ENCODE measurements at places on chromosomes 5 and 9.

DNA sequence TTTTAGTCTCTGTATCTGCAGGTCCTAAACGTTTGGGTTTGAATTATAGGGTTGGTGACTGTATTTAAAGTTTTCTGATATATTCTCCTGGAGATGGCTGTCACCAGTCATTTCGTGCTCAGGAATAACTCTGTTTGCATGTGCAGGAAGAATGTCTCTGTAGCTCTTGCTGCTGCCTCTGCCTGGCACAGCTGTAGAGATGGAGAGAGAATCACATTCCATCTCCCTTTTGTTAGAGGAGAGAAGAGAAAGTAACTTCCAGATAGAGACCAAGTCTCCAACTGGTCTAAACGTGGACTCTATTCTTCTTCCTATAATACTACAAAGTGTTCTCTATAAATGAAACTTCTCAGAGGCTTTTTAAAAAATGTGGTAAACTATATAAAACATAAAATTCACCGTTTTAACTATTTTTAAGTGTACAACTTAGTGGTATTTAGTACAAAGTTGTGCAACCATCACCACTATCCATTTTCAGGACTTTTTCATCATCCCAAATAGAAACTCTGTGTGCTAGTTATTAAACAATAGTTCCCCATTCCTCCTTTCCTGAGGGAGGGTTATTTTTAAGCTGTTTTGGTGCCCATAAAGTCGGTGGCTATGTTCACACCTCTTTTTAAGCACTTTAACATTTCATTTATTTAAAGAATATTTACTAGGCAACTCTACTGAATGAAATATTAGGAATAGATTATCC lies 20.7 kb upstream of the STARD4 start:
- no peak for DNase-seq

DNA sequence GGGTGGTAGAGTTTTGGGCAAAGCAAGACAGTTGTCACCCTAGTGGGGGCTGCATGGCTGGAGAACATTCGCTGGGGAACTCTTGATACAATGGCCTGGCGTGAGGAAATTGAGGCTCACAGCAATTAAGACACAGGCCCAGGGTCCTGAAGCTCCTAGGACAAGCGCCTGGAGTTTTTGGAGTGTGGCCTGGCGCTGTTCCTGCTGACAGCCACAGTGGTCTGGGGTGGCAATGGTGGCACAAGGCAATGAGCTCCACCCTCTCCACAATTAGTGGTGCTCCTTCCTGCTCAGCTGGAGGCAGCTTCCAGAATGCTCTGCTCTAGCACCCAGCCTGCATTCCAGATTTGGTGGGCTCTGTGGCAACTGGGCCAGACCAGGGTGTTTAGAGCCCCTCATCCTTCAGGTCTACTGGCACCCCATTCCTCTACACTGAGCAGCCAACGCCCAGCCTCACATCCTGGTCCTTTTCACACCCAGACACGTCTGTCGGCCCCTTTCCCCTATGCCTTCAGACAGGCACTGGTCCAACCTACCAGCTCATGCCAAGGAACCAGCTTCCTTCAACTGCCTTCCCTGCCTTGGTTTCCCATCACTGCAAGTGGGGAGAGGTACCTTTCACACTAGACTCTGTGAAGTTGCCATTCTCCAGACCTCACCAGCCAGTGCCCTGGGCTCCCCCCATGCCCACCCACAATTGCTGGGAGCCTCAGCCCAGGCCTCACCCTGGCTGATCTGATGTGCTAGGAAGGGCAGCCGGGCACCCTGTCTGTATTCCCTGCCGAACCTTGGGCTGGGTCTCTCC lies 138.1 kb upstream of the COL5A1 start:
- DNase-seq: no peak

DNA sequence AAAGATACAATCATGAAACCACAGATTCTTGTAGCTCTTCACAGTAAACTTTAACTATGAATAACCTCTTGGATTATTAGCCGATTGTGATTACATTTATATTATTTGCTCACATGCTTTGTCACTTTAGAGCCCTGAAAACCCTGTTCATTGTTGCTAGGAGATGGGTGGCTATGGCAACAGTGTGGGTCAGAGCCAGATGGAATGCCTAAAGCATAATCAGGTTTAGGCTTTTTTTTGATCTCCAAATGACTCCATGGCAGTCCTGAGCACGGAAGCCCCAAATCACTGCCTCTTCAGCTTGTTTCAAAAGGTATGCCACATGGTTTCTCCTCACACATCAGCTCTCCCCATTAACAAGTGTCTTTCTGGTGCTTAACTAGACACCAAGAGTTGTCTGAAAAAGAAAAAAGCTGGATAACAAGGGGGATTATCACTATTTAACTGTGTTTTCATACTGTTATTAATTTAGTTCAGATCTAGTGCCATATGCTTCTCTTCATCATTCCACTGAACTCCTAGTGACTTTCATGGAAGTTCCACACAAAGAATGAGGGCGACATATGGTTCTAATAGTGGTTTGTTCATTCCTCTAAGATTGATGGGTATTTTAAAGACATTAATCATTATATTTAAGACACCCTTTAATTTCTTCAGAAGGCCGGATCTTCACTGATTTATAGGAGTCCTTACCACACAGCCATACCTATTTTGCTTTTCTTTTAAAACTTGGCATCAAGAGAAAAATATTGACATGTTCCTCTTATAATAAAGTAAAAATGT lies 88.8 kb upstream of the PAM start:
- DNase-seq: no peak

- no peak for DNase-seq
Observed at GRCh38 chr9:120775859-120776258, 17.4 kb downstream of the FBXW2 start.

- DNase-seq: no peak
Observed at GRCh38 chr9:120383611-120383998, 196.4 kb downstream of the CDK5RAP2 start.

DNA sequence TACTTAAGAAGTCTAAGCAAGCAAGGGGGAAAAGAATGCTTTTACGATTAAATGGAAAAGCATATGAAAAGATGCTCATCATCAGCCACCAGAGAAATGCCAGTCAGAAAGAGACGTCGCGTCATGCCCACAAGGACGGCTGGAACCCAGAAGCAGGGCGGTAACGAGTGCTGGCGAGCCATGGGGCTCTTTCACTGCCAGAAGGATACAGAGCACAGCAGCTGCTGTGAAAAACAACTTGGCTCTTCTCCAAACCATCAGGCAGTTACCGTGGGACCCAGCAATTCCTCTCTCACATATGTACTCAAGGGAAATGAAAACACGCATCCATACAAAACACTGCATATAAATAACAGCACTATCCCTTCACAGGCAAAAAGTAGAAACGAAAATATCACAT lies 95.5 kb downstream of the CAMSAP1 start:
- DNase-seq: no peak

- DNase-seq: no peak
Observed at GRCh38 chr5:27381686-27382085, 343.3 kb upstream of the CDH9 start.

DNA sequence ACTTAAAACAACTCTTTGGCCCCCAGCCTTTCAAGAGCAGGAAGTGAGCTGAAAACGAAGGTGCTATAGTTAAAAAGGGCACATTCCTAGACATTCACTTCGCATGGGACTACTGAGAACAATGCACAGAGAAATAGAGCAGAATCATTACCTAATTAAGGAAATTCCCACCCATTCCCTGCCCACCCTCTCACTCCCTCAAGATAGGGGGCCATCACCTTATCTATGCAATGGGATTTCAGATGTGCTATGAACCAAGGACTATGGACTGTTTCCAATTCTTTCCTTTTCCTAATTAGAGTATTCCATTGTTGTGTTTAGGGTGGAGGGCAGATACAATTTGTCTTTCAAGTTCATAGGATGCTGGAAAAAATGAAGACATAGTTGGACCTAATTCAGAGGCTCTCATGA lies 476.8 kb downstream of the CETN3 start:
- no peak for DNase-seq

- DNase-seq: no peak
Observed at GRCh38 chr9:137740312-137740711, 121.5 kb downstream of the EHMT1 start.

DNA sequence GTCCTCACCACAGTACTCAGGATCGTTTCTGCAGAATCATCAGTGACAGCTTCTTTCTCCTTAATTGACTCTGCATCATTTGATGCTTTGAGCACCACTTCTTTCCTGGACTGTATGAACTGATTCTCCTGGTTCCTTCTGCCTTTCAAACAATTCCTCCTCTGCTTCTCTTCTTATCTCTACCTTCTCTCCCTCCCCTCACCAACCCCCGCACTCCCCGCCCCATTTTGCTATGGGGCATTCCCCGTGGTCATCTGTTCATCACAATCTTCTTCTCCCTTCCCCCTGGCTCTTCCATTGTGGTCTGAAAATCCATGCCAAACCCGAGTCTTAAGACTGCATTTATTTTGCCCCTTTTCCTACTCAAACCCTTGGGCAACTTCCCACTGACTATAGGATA lies 57.9 kb downstream of the FAM78A start:
- DNase-seq: no peak

DNA sequence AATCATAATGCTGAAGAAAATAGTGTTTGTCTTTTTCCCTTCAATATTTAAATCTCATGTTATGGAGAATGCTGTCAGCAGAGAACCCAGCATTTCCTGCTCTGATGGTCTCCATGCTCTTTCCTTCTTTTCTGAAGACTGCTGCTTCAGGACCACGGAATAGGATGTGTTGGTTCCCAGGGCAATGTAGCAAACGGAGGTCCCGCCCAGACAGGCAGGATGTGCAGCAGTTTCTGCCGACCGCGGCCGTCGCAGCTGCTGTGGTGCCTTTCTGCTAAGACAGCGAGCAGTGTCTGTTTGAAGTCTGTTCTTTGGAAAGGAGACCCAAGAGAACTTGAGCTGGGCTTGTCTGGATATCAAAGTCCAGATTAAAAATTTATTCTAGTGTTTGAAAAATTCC lies 654.3 kb downstream of the CCDC171 start:
- no peak for DNase-seq

DNA sequence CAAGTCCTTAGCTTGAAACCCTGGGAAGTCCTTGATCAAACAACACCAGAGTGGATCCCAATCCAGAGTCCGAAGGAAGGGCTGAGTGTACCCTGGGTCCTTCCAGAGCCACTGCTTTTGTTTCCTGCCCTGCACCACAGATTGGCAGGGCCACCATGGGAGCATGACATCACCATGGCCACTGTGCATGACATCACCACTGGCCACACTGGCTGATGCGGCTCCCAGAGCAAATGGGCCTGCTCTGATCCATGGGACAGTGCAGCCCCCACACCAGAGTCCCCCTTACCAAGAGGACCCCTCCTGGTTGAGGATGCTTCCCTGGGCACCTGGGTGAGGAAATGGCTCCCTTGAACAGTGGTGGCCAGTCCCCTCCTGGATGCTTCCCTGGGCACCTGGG lies 9.9 kb downstream of the SLC6A3 start:
- no peak for DNase-seq

- no peak for DNase-seq
Observed at GRCh38 chr9:95854386-95855020, 21.0 kb upstream of the ERCC6L2 start.

DNA sequence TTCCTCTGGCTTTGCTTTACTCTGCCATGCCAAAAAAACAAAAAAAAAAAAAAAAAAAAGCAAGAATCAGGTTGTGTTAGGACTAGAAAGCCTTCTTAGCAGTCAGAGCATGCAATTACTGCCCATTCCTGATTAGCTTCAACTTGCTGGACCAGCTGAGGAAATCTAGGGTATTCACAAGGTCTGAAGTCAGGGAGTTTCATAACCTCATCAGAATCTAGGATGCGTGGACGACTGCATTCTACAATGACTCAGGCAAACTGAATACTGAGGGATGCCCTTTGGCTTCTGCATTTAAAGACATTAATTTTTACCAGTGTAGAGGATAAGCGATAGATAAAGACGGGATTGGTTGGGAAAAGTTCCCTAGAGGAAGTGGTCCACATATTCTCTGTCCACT lies 39.2 kb upstream of the SHOC1 start:
- DNase-seq: no peak

DNA sequence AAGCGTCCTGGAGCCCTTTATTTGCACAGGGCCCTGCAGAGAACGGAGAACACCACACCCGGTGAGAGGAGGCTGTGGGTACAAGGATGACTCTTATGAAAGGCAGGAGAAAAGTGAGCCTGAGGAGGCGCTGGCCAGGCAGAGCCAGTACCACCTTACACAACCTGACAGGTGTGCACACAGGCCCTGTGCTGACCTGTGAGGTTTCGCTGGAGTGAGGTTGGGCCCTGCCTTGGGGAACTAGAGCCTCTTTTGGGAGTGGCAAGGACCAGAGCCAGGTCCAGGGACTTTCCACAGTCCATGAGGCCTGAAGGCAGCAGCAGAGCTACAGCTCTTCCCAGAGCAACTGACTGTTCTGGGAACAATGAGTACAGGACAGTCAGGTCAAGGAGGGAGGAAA lies 3.1 kb downstream of the SRD5A1 start:
- DNase-seq: no peak

DNA sequence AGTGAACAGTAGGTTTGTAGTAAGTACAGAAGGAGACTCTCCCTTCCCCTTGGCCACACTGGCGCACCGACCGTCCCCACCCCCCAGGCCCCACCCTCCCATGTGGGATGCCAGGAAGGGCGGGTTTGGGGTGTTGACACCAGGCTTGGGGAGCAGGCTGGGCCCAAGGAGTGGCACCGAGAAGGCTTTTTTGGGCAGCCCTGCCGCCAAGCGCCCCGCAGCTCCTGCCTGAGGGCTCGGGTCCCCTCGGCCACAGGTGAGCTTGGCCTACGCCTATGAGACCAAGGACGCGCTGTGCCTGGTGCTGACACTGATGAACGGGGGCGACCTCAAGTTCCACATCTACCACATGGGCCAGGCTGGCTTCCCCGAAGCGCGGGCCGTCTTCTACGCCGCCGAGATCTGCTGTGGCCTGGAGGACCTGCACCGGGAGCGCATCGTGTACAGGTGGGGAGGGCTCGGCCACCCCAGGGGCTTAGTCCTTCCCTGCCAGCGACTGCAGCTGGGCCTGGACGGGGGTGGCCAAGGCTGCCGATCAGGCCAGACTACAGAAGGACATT lies 7.3 kb downstream of the GRK6 start:
- no peak for DNase-seq

DNA sequence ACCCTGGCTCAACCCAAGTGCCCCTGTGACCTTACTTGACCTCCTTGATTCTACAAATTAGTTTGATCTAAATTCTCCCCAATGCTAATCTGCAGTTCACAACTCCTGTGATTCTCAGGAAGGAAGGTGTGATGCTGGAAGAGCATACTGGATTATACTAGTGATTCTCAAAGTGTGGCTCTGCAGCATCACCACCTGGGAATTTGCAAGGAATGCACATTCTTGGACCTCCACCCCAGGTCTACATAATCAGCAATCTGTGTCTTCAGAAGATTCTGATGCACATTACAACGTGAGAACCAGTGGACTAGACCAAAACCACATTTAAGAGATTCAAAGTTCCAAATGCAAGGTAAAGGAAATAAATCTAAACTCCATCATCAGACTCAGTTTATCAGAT lies 198.6 kb downstream of the AGTPBP1 start:
- no peak for DNase-seq

DNA sequence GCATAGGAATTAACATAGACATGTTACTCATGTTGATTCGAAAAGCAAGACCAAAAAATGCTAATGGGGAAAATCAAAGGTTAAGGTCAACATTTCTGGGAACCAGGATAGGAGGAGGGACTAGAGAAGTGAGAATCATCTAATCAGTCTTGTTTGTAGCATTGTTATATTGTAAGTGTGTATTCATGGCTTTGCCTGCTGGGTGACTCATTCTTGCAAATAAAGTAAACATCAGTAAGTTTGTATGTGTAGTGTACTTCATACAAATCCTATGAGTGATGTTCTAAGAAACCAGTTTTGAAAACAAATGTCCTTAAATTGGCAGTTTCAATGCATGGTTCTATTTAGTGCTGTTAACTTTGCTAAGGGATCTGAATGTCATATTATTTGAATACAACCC lies 79.0 kb upstream of the TMEM252 start:
- no peak for DNase-seq

Data from CD4-positive, alpha-beta T cell treated with Interleukin-17A for 1 hour (primary cell).